ENCODE measurements at places on chromosomes 5 and 9. TPM values are rescaled to one million over a fixed set of nuclear protein-coding genes. Genes with fewer than 3 reads are reported as not detected.

SPINK4 gene
- not detected for total RNA-seq

GRCh38 chr5:134132372-134133187 lies 18.1 kb downstream of the TCF7 start:
- peaks cover 20% of the 10 kb centered on the region for H3K36me3 ChIP-seq
- DNase-seq, result no peak
- H3K27ac ChIP-seq, result no peak overlapping the region
- H3K4me3 ChIP-seq, result no peak overlapping the region

- H3K4me1 ChIP-seq, result no peaks in the 10 kb centered on the region
- DNase-seq, result peak; percentile 48
- H3K27ac ChIP-seq, result no peak overlapping the region
- H3K27me3 ChIP-seq, result peaks cover 2% of the 10 kb centered on the region
- no peak overlapping the region for H3K4me3 ChIP-seq
- no peaks in the 10 kb centered on the region for H3K36me3 ChIP-seq
These were observed 822.5 kb downstream of the PTPRD start for GRCh38 chr9:9790216-9790872.

NAA35 gene
- 23.4 TPM for total RNA-seq

DNA sequence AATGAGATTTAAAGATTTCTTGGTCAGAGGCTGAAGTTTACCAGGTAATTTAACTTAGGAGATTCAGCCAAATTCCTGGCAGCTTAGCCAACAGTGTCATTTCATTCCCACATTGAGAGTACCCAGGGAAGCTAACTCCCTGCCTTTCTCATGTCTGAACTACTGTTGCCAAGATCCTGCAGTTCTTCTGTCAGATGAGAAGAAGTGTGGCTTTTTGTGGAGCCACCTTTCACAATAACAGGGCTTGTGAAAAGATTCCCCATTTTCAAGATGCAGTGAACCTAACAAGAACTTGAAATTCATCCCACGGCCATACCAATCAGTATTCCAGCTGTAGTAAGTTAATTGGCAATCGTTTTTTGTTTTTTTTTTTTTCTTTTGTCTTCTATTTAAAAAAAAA lies 176.4 kb downstream of the XRCC4 start:
- no peaks in the 10 kb centered on the region for H3K27me3 ChIP-seq
- H3K4me3 ChIP-seq, result no peak overlapping the region
- H3K36me3 ChIP-seq, result no peaks in the 10 kb centered on the region
- H3K4me1 ChIP-seq, result peaks cover 3% of the 10 kb centered on the region
- DNase-seq, result no peak

GRCh38 chr9:83284746-83285145 lies 221.8 kb upstream of the RASEF start:
- no peak overlapping the region for H3K4me3 ChIP-seq
- H3K36me3 ChIP-seq, result no peaks in the 10 kb centered on the region
- no peak overlapping the region for H3K27ac ChIP-seq
- H3K4me1 ChIP-seq, result peaks cover 13% of the 10 kb centered on the region
- H3K27me3 ChIP-seq, result peaks cover 2% of the 10 kb centered on the region
